ENCODE measurements at places on chromosomes 2 and 18.

- DNase-seq = no peak
These were observed 1.2 kb downstream of the DAW1 start for GRCh38 chr2:227872676-227873075.

- DNase-seq = no peak
These were observed 111.4 kb downstream of the COPS8 start for GRCh38 chr2:237196866-237197618.

DNA sequence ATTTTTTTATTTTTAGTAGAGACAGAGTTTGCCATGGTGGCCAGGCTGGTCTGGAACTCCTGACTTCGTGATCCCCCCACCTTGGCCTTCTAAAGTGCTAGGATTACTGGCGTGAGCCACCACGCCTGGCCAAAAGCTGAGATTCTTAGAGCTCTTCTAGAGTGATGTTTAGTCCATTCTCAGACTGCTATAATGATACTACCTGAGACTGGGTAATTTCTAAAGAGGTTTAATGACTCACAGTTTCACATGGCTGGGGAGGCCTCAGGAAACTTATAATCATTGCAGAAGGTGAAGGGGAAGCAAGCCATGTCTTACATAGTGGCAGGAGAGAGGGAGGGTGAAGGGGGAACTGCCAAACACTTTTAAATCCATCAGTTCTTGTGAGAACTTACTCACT, 1804.9 kb upstream of the LRRTM1 start:
- no peak for DNase-seq

GRCh38 chr18:56214706-56215105, 423.7 kb downstream of the TXNL1 start:
- no peak for DNase-seq

- DNase-seq = no peak
These were observed 393.8 kb upstream of the CYRIA start for GRCh38 chr2:17059458-17059857.

DNA sequence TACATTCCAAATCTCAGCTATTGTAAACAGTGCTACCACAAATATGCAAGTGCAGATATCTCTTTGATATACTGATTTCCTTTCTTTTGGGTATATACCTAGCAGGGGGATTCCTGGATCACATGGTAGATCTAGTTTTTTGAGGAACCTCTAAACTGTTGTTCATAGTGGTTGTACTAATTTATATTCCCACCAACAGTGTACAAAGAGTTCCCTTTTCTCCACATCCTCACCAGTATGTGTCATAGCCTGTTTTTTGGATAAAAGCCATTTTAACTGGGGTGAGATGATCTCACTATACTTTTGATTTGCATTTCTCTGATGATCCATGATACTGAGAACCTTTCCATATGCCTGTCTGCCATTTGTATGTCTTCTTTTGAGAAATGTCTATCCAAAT, 6.3 kb upstream of the CCNT2 start:
- no peak for DNase-seq

- no peak for DNase-seq
These were observed 159.2 kb downstream of the FAM210A start for GRCh38 chr18:13566941-13567746.

DNA sequence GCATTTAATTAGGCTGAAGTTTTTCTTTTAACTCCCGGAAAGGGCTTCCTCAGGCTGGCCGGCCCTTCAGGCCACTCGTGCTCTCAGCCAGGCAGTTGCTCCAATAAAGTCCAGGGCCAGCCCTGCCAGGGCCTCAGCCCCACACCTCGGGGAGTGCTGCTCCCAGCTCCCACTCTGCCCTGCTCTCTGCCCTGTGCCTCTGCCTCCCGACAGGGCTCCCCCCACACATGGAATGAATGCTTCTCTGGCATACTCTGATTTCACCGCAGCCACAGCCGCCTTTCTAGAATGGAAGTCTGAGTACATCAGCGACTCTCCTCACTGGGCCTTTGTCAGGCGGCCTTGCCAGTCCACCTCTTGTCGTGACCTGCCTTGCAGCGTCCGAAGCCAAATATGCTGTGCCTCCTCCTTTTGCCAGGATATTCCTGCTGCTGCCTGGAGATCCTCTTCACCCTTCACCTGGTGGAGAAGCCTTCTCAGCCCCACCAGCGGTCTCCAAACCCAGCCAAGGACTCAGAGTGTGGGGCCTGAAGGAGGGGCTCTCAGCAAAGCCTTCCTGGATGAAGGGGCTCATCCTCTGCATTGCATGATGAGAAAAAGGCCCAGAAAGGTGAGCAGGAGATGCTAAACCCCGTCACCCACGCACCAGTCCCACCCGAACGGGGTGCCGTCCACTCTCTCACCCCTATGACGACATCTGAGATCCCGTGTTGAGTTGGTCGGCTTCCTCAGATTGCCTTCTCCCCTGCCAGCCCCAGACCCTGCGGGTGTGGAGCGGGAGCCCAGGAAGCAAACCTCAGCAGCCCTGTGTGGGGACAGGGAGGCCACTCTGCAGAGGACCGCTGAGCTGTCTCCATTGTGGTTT, 472.7 kb upstream of the HS6ST1 start:
- DNase-seq = no peak

DNA sequence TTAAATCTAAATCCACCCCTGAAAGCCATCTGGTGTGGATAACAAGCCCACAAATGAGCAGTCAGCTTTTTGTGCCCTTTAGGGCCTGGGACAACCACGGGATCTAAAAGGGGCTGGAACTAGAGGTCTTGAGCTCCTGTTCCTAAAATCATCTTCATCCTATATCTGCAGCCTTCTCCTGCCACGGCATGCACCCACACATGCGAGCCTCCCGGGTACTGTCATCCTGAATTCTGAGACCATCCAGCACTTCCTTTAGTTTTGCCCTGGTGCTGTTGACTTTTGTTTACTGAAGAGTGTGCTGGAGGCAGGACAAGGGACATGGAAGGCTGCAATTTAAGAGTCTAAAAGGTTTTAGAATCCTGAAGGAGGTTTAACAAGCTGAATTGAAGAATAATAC, 183.2 kb downstream of the FAM210A start:
- no peak for DNase-seq

DNA sequence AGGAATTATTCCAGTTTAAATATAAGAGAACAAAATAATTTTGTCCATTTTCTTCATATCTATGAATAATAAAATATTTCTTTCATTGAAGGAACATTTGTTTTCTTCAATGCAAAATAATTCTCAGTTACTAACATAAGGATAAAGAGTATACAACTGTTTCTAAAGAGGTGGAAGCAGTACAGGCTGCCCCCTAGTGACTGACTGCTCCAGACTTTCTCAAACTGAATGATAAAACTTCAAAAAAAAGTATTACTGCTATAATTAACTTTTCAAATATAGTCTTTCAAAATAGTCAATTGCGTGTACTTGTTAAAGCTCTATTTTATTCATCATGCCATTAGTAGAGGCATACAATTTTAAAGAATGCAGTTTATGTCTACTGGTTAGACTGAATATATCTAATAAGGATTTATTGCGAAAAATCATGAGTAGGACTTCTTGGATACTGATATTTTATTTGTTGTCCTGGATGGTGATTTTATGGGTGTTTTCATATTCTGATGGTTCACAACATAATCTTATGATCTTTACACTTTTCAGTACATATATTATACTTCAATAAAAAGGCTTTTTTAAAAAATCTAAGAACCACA, 100.1 kb downstream of the WDPCP start:
- peak; percentile 9 for DNase-seq

GRCh38 chr2:56960581-56960980, 776.8 kb downstream of the CCDC85A start:
- no peak for DNase-seq

GRCh38 chr2:155944218-155944617, 388.3 kb downstream of the NR4A2 start:
- DNase-seq = no peak

DNA sequence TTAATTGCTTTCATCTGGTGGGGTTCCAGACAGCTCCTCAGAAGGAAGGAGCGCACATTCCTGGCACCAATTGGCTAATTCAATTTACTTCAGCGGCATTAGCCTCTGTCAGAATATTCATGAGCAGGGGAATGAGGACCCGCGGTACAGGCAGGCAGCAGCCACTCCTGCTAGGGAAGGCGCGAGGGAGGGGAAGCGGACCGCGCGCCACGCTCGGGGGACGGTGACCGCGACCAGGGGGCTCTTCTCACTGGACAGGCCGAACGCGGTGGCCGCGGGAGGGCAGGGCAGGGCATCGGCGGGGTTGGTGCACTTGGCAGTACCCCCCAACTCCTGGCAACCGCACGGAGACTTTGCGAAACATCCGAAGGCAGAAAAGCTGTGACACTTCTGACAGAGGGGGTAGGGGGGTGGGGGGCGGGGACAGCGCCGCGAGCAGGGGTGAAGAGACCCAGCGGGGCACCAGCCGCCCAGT, at the start of gene CDH20:
CDH20 (plus strand) TSS at position 160 of the 475 bp plus-strand sequence.
- DNase-seq = peak; percentile 27

DNA sequence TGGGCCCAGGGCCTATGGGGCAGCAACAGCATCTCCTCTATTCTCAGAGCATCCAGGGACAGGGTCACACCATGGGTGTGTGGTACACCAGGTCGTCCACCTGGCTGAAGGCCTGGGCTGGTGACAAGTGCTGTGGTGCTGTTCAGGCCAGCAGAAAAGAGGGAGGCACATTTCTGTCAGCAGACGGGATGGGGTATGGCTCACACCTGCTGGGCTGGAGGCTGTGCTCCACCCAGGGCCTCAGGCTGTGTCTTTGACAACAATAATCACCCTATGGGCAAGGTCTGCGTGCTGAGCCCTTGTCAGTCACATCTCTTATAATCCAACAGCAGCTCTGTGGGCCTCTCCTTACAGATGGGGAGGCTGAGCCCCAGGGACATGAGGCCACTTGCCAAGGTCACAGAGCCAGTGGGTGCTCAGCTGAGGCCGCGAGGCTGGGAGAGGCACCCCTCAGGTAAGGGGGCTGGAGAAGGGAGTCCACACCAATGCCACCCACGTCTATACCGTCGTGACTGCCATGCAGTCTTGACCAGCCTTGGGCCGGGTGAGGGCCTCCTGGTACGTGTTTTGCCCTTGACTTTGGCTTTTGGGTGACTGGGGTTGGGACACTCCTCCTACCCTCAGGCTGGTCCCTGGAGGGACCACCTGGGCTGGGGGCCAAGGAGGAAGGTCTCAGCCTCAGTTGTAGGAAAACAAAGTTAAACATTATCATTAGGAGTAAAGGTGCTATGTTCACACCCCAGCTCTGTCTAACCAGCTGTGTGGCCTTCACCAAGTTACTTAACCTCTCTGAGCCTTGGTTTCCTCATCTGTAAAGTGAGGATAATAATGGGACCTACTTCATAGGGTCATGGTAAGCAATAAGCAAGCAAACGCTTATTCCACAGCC, 5.6 kb upstream of the HS6ST1 start:
- no peak for DNase-seq

- DNase-seq = no peak
These were observed 20.3 kb downstream of the SEC11C start for GRCh38 chr18:59159986-59160385.

- no peak for DNase-seq
These were observed 133.9 kb downstream of the GFPT1 start for GRCh38 chr2:69253112-69253511.

DNA sequence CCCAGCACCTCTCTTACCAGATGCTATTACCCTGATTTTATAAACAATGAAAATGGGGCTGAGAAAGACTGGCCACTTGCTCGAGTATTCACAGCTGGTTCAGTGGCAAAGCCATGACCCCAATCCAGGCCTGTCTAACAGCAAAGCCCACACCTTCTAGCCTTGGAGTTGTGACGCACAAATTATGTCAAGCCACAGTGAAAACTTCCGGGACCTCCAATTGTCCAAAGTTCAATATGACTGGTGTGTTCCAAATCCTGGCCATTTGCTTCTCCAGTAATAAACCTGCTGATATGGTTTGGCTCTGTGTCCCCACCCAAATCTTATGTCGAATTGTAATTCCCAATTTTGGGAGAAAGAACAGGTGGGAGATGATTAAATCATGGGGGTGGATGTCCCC, 64.7 kb upstream of the RIOK3 start:
- DNase-seq = no peak

DNA sequence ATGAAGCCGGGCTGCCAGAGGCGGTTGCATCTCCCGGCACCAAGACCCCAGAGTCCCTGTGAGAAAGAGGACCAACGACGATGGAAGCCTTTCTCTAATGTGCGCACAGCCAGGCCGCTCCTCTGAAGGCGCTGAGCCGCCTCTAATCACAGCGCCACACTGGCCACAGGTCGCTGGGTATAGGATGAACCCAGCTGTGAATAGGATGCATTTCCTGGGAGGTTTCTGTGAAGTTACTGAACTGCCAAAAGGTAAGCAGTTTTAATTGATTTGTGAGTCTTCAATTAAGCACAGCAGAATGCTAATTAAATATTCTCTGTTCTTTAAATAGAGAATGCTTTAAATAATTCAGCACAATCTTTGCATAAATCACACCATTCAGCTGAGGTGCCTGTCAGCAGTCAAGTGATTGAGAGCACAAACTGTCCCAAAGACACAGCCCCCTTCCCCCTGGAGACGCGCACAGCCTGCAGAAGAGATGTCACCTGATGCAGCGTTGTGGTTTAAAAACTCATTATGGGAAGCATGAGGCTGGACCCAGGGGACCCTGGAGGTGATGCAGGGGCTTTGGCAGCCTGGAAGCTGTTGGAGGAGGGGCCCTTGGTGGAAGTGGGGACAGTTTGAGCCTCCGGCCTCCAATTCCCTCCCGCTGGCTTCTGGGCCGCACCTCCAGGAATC, 98.1 kb downstream of the RTP5 start:
- DNase-seq = no peak

- DNase-seq = no peak
These were observed 47.2 kb downstream of the PRKRA start for GRCh38 chr2:178403671-178404306.

GRCh38 chr2:34372967-34373366, 773.9 kb upstream of the FAM98A start:
- no peak for DNase-seq

GRCh38 chr2:121591199-121591598, 58.1 kb downstream of the CLASP1 start:
- DNase-seq = no peak

DNA sequence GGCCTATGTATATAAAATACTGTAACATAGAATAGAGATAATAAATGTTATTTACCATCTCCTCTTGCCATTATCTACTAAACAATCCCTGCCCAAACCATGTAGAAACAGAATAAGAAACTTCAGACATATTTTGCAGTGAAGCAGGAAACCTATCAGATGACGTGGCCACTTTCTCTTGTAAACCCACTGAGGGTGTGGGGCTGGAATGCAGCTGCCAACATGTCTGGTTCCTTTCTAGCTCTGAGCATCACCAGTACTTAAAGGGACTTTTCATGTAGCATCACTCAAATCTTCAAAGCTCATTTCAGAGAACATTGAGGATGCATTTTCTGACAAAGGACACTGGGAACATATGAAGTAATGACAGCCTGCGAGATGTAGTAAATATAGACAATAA, 251.8 kb downstream of the LPIN1 start:
- DNase-seq = no peak

- DNase-seq = no peak
These were observed 87.1 kb downstream of the ATP9B start for GRCh38 chr18:79156327-79156726.

GRCh38 chr2:230777721-230778120, 65.1 kb downstream of the CAB39 start:
- DNase-seq = no peak

Data from neuronal stem cell (in vitro differentiated cells).